Ovary (tissue), 10 donors: ENCODE measurements at places on chromosomes 13 and 19. TPM values are rescaled to one million over a fixed set of nuclear protein-coding genes. Genes with fewer than 3 reads are reported as not detected.

DNA sequence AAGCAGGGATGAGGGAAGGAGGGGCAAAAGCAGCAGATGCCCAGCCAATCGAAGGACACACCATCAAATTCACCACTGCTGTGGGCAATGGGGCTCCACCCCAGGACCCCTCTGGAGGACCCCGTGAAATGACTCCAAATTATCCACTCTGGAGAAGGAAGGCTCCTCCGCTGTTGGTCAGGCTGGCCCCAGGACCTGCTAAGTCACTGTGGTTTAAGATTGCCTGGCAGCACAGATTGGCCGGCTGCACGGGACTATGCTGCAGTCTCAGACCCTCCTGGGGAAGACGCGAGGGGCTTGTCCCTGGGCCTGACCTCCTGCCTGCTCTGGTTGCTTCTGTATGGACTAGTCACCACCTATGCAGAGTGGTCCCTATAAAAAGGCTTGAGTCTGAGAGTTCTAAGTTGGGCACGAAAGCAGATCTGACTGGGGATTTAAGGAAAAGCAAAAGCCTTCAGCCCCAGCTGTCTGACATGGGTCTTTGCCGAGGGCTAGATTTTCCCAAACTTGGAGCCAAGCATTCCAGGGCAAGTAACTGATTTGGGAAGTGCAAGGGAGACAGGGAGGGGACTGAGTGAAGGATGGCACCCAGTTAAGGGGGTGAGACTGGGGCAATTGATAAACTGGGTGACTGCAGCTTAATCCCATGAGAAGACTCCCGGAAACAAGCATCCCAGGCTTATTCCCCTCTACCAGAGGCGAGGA lies 91.7 kb downstream of the TSHZ3 start:
- DNase-seq = no peak

- DNase-seq = no peak
Measured at GRCh38 chr13:109158383-109158782, 529.0 kb downstream of the MYO16 start.

DNA sequence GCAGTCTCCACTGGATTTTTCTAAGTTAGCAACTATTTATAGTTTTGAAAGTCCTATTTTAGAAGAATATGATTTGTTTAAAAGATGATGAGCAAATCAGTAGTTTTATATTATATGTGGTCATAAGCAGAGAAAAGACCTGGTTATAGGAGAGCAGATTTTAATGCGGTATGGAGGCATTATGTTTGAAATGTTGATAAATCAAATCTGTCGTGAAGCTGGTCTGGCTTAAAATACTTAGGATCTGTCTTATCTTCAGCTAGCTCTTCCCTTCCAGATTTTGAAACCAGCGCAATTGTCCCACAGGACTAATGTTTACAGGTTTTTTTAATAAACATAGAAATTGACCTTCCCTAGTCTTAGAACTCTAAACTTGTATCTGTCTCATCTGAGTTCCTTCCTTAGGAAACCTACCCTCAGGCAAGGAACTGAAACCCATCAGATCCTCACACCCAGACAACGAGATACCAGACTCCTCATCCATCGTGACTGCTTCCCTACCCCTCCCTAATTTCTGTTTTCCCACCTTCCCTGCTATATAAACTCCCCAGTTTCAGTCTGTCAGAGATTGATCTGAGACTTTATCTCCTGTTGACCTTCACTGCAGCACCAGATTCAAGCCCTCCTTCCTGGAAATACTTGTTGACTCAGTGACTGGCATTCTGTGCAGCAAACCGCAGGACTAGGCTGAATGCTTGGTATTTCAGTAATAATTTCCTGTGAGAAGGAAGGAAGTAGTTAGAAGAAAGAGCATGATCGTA lies 37.8 kb upstream of the CXCL17 start:
- DNase-seq = no peak

DNA sequence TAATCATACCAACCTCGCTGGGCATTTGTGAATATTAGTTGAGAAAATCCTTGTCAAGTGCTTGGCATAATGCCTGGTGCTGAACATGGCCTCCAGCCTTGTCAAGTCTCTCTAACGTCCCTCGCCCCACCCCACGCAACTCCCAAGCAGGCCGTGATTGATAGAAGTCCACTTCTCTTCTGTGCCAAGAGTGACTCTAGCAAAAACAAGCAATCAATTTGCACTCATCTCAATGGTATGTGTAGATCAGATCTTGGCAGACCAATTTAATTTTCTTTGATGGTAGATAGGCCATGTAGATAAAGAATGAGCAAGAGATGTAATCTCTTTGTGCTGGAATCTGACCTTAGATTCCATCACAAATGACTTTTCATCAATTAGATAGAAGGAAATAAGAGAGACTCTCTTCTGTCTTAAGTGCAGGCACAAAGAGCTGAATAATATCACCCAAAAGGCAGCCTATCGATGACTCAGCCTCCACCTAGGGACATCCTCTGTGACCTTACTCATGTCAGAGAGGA lies 31.0 kb upstream of the KATNAL1 start:
- no peak for DNase-seq

DNA sequence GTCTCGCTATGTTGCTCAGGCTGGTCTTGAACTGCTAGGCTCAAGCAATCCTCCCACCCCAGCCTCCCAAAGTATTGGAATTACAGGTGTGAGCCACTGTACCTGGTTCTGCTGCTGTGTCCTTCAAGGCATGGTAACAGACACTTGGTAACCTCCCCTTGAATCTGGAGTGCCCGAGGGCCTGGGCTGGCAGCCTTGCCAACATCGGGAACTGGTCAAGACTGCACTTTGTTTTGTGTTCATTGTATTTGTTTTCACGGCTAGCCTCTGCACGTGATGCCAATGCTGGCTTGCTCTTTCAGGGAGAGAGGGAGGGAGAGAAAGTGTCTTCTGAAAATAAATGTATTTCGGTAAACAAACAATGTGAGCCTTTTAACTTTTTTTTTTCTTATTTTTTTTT lies 12.0 kb downstream of the CERS4 start:
- DNase-seq = no peak

CALR3 gene
- not detected for total RNA-seq

WDR88 gene
- not detected for total RNA-seq

CBY2 gene
- not detected for total RNA-seq

ZNF772 gene
- 16.4 TPM for total RNA-seq

DNA sequence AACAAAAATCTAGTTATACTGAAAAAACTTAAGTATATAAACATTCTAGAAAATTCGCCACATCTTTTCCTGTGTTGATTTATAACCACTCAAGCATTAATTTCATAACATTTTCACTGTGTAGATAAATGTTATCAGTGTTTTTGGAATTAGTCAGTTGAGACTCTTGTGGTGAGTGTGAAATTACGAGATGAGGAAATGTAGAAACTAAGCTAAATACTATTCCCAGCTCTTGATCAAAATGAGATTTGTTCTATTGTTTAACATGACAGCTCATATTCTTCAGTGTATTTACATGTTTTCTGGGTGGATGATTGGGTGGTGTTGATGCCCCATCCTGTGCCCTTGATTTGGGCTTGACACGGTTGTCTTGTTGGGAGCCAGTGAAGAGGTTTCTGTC lies 406.8 kb downstream of the DACH1 start:
- DNase-seq = no peak

DNA sequence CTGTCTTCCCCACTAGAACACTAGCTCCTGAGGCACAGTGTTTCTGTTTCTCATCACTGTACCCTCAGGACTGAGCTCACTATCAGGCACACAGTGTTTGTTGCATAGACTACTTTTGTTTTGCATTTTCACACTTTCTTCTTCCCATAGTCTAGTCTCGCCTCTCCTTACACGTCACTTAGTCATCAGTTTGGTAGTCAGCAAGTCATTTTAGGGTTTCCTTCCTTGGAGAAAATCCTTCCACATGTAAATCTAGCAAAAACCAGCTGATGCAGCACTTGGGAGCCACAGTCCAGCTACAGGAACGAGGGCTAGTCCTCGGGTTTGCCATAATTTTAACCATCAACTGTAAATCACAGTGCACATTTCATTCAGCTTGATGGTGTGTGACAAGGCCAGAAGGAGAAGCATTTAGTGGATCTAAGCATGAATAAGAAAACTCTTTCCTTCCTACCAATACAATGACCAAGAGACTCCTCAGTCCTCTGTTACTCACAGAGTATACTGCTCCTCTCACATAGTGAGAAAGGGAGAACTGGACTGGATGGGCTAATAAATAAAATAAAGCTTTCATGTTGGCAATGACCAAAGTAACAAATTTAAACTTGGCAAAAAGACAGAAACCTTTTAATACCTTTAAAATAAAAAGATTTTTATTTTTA lies 221.0 kb downstream of the KLF12 start:
- no peak for DNase-seq

GRCh38 chr13:75556961-75557360 lies 7.4 kb downstream of the UCHL3 start:
- DNase-seq = no peak

PLPP2 gene
- total RNA-seq = 5.9 TPM

- DNase-seq = no peak
Measured at GRCh38 chr19:28403690-28404089, 809.3 kb downstream of the UQCRFS1 start.

GRCh38 chr19:35549174-35549788 lies 3.9 kb downstream of the TMEM147 start:
- peak; percentile 60 for DNase-seq

DNA sequence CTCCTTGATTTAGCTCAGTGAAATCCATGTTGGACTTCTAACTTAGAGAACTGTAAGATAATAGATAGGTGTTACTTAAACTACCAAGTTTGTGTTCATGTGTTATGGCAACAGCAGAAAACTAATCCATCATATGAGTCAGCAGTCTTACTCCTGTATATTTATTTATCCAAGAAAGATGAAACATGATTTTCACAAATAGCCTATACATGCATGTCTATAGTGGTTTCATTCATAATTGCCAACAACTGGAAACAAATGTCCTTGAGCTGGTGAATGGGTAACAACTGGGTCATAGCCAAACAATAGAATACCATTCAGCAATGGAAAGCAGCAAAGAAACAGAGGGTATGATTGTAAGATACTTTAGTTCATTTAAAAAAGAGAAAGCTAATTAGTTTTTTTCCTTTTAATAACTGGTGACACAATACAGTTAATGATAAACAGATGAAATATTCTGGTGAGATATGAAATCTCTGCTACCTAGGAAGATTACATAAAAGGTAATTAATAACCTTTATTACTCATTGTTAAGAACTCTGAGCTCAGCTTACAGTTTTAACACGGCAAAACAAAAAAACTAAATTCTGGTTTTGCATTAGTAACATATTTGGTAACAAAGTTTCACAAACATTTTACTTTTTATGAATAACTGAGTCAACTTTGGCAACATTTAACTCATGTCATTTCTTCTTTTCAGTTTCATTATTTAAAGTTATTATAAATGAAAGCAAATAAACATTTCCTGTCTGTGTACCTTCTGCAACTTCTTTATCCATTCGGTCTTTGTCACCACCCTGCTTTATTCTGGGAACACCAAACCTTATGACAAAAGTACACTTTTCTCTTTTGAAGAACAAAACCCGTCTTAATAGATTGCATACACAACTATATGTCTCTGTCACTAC lies 181.3 kb downstream of the LIG4 start:
- no peak for DNase-seq

DNA sequence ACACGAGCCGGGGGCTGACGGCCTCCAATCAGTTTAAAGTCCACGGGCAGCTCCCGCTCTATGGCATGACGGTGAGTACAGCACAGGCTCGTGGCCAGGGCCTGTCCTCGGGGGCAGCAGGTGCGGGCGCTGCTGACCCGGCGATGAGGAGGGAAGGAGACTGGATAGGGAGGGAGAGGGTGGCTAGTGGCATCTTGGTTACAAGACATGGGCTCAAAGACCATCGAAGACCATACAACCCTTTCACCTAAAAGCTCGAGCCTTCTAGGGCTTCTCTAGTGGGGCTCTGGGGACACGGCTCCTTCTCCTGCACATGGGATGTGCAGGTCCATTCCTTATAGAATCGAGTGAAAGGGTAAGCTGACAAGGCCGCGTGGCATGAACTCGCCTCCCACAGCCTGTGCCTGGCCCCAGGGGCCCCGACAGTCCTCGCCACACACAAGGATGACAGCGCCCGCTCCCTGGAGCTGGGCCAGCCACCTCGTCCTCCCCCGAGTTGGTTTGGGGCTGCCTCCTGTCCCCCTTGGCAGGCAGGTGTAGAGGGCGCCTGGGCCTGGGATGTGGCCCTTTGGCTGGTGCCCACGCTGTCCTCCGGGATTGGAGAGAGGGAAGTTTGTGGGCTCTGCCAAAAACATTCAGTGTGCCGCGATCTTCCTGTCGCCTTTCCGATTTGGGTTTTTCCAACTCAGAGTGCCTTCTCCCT lies 137.6 kb downstream of the STK24 start:
- DNase-seq = no peak

GRCh38 chr13:100828226-100828625 lies 153.6 kb upstream of the TMTC4 start:
- DNase-seq = no peak

DNA sequence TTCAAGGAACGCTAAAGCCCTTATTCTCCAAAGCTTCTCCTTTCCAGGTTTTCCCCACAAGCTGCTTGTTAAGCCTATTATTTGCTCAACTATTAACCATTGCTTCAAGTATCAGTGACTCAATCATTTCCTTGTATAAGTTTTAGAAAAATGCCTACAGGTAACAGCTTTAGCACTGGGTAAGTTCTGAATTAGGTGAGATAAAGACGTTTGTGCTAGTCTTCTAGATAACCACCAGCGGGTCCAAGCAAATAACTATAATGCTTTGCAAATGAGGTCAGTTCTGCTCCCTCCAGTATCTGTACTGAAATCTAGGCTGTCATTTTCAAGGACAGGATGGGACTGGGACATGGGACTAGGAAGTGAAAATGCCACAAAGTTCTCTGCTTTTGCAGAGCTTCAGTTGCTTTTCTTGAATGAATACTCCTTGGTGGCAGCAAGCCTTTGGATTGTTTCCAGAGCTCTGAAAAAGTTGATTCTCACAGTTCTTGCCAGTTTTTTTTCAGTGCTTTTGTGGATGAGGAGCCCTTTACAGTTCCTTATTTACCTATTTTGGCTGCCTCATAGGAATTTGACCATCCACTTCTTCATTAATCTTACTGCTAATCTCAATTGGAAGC lies 1487.7 kb downstream of the EFNB2 start:
- DNase-seq = no peak

GSX1 gene
- total RNA-seq = not detected

C3 gene
- 483 TPM for total RNA-seq

PNMA8C gene
- total RNA-seq = 0.42 TPM
